ENCODE measurements at places on chromosomes 3 and 15. TPM values are rescaled to one million over a fixed set of nuclear protein-coding genes. Genes with fewer than 3 reads are reported as not detected.
A peak's percentile ranks its signal among the peaks of the same experiment; 100 is the strongest.

DNA sequence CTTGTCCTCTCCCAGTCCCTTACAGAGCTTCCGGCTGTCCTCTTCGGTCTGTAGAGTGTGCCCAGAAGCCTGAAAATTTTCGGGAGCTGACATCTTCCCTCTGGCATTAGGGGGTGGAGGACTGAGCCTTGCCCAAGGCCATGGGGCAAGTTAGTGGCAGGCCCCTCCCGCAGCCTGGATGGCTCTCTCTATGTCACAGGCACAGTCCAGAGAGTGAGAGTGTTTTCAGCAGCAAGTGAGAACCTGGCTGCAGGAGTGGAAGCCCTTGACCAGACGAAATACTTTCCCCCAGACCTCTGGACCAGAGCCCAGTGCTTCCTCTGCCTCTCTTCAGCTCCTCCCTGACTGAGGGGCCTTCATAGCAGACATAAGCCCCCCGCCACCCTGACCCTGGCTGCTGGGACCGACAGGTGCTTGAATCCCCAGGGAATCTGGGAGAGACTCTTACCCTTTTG lies 50.5 kb upstream of the SEC22A start:
- no peak for ATAC-seq

DNA sequence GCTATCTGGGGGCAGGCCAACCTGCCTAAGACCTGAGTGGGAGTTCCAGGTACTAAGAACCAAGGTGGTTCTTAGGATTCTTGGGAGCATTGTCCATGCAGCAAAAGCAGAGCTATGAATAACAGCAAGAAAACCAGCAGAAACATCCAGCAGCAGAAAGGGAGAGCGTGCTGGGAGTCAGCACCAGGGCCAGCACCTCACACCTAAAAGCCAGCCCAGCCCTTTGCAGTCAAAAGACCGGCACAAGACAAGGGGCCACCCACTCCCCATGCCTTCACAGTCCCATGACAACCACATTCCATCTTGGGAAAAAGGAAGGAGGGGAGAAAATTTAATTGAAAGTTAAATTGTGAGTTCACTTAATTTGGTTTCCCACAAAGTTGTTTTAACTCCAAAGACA lies 364.9 kb downstream of the AGBL1 start:
- peak; percentile 73 for ATAC-seq

- peak; percentile 56 for ATAC-seq
These were observed 612.8 kb upstream of the AGTR1 start for GRCh38 chr3:148084931-148085330.

GRCh38 chr3:148880681-148881080 lies 15.6 kb downstream of the CPA3 start:
- ATAC-seq, result no peak

- ATAC-seq, result no peak
These were observed 143.4 kb downstream of the PDCD6IP start for GRCh38 chr3:33941804-33942203.

GRCh38 chr15:74614744-74615507 lies 710 bp upstream of the CLK3 start:
- peak; percentile 54 for ATAC-seq

GRCh38 chr15:28974142-28974541 lies 88.4 kb downstream of the APBA2 start:
- no peak for ATAC-seq

GRCh38 chr3:138282836-138283235 lies 46.8 kb downstream of the NME9 start:
- ATAC-seq, result no peak

DNA sequence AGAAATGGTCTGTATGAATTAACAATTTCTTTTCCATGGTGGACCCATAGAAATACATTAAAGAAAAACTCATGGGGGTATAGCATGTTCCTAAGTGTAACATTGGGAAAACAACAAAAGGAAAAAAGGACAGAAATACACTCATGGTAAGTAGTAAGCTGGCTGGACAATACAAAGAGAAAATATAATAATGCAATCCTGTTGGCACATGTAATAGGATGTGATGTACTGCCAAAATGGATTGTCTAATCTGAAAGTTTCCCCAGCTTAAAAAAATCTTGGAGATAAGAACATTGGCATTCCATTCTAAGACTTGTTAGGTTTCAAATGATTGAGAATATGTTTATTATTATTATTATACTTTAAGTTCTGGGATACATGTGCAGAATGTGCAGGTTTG lies 128.1 kb downstream of the MBNL1 start:
- ATAC-seq, result no peak

DNA sequence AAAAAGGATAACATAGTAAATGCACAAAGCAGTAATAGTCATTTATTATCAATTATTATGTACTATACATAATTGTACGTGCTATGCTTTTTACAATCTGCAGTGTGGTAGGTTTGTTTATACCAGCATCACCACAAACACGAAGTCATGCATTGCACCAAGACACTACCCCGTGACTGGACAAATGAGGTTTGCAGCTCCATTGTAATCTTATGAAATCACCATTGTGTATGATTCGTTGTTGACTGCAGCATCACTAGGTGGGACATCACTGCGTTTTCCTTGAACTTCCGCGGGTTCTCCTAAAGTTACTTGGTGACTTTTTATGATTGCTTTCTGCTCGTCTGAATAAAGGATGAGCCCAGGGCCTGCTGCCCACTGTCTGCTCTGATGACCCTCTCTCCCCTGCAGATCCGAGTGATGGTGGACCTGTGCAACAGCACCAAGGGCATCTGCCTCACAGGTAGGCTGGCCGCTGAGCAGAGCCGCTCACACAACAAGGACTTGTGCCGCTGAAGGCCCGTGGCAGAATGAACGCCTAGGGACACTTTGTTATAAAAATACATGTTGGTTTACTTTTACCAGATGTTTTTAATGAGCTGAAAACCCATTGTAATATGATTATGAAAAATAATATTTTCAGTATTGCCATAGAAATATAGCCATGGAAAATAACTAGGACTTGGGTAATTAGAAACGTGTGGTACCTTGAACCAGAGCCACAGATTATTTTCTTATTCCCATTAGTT lies 35.8 kb downstream of the GLDN start:
- no peak for ATAC-seq

GRCh38 chr15:26157081-26157480 lies 294.0 kb upstream of the ATP10A start:
- no peak for ATAC-seq

DNA sequence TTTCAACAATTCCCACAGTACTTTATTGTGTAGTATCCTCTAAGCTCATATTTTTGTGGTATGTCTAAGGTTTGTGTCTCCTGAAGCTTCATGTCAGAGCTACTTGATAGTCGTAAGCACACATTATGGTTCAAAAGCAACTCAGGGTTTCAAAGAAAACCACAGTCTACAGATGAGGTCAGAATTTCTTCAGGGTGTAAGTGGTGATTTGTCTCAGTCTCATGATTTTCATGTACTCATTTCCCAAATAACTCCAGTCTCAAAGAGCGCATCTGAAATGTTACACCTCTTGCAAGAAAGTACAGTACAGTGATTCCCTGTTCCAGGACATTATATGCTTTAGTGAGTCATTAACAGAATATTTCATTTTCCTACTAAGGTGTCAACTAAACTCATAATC lies 47.5 kb upstream of the SSR3 start:
- no peak for ATAC-seq

DNA sequence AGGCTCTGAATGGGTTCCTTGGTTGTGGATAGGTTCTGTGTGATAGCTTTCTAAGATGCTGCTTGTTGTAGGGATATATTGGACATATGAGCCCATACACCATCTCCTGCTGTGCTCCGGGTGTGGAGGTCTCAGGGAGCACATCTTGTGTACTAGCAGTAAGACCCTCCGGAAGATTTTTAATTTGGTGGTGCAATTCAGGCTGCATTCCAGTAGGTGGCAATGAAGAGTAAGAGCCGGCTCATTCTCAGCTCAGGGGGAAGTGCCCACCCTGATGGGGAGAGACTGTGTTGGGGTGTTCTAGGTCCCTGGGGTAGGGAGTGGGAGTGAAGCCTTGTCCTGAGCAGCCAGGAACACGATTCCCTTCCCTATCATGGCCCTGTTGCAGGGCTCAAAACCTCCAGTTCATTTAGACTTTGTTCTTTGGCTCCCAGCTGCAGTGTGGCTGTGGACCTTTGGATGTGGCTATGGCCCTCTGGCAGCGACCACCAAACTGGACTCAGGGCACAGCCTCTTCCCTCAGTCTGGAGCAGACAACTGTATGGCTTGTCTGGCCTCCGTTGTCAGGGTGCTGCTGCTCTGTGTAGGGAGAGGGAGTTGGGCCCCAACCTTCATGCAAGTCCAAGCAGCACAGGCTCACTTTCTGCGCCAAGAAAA lies 104.7 kb downstream of the UNC13C start:
- ATAC-seq, result no peak

GRCh38 chr3:44016818-44017217 lies 224.9 kb upstream of the TOPAZ1 start:
- ATAC-seq, result no peak

- no peak for ATAC-seq
These were observed 59.7 kb upstream of the TMEM108 start for GRCh38 chr3:132978464-132978863.

- ATAC-seq, result no peak
These were observed 176.4 kb downstream of the GBE1 start for GRCh38 chr3:81585056-81585455.

DNA sequence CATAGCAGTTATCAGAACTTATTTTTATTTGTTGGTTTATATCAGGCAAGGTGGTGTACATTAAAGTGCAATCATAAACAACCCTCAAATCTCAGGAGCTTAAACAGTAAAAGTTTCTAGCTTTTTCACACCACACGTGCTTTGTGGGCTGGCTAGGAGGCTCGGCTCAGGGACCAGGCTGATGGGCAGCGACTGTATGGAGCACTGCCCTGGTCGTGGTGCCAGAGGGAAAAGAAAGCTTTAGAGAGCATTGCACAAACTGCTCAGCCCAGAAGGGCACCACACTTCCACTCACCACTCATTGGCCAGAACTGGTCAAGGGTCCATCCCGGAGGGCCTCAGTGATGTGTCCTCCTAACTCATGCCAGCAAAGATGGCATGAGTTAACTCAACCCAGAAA lies 123.2 kb downstream of the AQP9 start:
- no peak for ATAC-seq

DNA sequence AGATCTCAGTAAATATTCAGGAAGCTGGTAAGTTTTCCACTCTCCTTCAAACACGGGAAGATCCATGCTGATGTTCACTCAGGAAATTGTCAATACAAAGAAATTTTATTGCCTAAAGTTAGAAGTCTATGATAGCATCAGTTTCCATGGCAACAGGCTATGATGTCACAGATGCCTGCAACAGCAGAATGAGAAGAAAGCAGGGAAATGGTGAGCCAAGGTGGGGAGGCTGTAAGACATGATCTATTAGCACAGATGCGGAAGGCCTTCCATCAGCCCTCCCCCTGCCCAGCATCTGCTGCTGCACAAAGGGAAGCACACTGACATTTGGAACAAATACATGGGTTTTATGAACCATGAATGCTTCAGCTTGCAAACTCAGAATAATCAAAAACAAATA lies 28.6 kb downstream of the EPHB1 start:
- peak; percentile 38 for ATAC-seq

DNA sequence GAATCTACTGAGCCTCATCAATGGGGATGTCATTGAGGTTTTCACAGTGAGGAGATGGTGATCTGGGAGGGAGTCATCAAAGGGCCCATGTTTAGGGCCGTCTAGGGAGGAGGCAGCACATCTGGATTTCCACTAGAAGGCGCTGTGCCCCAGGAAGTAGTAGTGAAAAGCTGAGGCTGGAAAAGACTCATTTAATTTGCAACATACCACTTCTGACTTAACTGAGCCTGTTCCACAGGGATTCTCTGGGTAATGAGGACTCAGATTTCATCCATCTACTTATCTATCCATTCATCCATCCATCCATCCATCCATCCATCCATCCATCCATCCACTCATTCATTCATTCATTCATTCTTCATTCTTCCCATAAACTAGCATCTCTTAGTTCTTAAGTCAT lies 17.4 kb upstream of the SHF start:
- peak; percentile 6 for ATAC-seq

DNA sequence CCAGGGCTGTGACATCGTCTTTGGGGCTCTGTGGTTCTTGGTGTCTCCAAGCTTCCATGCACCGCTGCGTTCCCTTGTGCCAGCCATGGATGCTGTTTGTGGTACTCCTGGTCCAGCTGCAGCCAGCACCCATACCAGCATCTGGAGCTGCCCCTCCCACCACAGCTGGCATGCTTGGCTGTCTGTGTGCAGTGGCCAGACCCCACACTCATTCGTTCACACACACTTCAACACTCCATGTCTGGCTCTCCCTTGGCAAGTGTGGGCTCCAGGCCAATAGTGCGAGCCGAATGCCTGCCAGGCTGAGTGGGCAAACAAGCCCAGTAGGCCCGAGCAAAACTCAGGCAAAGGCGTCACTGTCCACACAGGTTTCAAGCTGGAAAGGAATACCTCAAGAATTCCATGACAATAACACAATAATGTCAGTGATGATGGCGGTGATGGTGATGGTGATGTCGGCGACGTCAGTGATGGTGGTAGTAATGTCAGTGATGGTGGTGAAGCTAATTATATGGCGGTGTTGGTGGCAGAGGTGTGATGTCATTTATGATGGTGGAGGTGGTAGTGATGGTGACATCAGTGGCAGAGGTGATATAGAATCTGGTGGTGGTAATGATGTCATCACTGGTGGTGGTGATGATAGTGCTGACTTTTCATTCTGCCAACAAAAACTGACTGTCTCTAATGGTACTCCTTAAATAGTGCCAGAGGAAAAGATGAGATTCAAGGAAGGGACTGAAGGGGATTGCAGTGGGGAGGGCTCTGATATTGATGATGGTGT lies 19.3 kb downstream of the TBC1D21 start:
- ATAC-seq, result no peak

DNA sequence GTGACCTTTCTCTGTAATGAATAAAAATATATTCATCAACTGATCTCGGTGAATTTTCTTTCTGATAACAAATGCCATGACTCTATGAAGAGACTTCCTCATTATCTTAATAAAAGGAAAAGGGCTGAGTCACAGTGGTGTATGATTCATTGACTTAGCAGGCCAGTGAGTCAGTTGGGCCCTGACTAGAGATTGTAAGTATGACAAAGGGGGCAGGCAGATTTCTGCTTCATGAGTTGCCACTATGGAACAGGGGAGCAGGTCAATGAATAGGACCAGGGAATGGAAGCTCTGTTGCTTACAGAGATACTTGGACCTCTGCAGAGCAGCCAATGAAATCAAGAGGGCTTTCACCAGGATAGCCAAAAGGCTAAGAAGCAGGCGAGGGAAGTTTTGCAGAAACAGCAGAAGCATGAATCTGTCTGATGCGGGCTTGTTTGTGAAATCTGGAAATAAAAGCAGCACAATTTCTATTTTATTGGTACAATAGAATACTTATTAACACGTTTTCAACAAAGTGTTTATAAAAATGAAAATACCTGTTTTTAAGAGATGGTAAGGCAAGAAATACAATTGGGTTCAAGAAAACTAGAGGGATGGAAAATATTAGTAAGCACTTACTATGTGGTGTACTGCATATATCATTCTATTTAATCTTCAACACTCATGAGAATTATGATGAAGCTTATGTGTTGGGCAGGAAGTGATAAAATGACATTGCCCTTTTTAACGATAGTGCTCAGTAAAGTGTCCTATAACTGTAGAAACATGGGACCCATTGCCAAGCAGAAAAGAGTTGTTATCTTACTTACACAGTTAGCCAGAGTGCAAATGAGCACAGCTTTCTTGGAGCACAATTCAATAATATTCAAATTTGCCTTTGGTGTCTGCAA lies 169.8 kb upstream of the MYRIP start:
- ATAC-seq, result peak; percentile 95

Gene TRPC1
- 20.8 TPM for total RNA-seq

Gene SNX22
- total RNA-seq, result 3.2 TPM

Gene FBN1
- 105 TPM for total RNA-seq

Gene ROBO2
- 39.4 TPM for total RNA-seq

Gene PML
- 9.4 TPM for total RNA-seq

Gene FOXL2NB
- 0.16 TPM for total RNA-seq

Gene RBP2
- not detected for total RNA-seq

Gene IL12A
- 0.67 TPM for total RNA-seq
